ENCODE measurements at places on chromosomes 16 and 17.

DNA sequence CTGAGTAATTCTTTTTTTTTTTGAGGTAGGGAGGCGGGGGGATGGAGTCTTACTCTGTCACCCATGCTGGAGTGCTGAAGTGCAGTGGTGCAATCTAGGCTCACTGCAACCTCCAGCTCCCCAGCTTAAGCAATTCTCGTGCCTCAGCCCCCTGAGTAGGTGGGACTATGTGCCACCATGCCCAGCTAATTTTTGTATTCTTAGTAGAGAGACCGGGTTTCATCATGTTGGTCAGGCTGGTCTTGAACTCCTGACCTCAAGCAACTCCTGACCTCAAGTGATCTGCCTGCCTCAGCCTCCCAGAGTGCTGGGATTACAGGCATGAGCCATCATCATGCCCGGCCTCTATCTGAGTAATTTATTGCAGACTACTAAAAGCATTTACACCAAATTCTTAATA lies 19.4 kb downstream of the KPNB1 start:
- no peak for DNase-seq

DNA sequence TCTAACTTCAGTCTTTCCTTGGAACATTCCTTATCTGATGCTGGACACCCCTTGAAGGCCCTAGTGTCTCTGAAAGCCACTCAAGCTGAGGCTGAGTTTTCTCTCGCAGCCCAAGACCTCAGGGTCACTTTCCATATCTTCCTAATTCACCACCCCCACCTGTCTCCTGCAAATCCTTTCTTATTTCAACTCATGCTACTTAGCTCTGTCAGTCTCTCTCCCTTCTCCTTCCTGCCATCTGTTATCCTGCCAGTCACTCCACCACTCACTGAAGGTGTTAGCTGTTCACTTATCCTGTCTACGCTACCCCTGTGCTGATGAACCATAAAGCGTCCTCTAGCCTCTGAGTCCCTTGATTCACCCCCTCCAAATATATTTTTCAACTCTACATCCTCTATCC lies 143.9 kb upstream of the SHISA6 start:
- DNase-seq: no peak

DNA sequence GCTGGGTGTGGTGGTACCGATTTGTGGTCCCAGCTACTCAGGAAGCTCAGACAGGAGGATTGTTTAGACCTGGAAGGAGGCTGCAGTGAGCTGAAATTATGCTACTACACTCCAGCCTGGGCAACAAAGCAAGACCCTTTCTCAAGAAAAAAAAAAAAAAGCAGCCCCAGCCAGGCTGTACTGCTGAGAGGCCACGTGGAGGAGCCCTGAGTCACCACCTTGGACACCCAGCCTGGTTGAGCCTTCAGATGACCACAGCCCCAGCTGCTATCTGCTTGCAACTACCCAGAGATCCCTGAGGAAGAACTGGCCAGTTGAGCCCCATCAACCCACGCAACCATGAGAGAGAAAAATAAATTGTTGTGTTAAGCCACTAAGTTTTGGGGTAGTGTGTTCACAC lies 23.6 kb upstream of the GPRC5C start:
- no peak for DNase-seq

GRCh38 chr16:88597856-88598491 lies 27.8 kb downstream of the ZC3H18 start:
- no peak for DNase-seq

GRCh38 chr16:84056933-84057332 lies 14.3 kb upstream of the SLC38A8 start:
- DNase-seq: no peak

DNA sequence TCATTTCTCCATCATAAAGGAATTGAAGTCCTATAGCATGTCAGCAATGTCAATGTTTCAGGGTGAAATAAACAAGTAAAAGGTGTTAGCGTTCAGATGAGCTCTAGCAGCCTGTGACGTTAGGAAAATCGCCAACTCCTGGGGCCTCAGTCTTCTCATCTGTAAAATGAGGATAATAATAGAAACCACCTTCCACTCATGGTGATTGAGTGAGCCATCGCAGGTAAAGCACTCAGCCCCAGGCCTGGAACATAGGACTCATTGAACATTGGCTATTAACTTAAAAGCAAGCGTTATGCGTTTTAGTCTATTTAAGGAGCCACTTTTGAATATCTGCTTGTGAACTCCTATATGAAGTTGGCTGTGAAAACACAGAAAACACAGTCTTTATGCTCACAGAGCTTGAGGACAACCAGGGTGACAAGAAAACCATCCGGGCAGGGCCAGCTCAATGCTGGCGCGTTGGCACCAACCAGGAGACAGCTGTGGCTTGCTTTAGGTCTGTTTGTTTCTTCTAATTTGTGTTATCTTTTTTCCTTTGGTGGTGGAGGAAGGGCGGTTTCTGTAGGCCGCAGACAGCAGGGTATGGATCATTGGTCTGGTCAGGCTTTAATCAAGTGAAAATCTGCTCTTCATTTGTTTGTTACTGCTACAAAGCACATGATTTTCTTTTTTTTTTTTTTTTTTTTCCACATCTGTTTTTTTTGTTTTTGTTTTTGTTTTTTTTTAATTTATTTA lies 35.7 kb upstream of the MED9 start:
- DNase-seq: no peak
